ENCODE measurements at places on chromosomes 3 and 15. TPM values are rescaled to one million over a fixed set of nuclear protein-coding genes. Genes with fewer than 3 reads are reported as not detected.
A peak's percentile ranks its signal among the peaks of the same experiment; 100 is the strongest.

GRCh38 chr3:86388820-86389219 is 602.1 kb downstream of the VGLL3 start:
- H3K36me3 ChIP-seq = no peaks in the 10 kb centered on the region
- no peak for DNase-seq
- no peaks in the 10 kb centered on the region for H3K27me3 ChIP-seq

DNA sequence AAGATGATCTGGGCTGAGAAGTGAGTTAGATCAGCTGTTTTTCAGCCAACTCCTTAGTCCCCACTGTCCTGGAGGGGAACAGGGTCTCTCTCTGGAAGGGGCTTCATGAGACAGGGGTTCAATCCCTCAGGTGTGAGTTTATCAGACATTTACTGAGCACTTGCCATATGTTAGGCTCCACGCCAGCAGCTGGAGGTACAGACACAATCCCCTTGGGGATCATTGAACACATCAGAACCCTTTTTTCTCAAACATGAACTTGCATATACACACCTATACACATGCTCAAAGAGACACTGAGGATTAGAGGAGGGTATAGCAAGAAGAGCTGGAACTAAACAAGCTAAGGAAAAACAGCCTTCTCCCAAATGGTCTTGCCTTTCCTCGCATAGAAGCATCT is 5.5 kb upstream of the BMF start:
- H3K27ac ChIP-seq = no peak overlapping the region
- no peak overlapping the region for H3K4me3 ChIP-seq
- H3K36me3 ChIP-seq = no peaks in the 10 kb centered on the region
- DNase-seq = no peak
- no peaks in the 10 kb centered on the region for H3K27me3 ChIP-seq

DNA sequence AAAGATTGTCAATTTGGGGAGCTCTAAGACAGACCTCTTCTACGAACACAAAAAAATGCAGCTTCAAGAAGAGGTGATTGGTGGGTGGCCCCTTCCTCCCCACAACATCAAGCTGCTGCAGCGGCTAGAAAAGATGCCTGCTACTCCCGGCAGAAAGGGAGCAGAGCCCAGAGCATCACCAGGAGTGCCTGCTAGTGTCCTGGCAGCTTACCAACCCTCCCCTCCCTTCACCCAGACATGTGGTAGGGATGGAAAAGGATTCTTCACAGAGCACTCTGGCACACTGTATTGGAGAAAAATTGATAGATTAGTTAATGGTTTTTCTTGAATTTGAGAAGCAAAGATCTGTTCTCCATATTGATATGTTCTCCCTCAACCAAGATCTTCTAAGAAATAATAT is 10.8 kb downstream of the IP6K1 start:
- no peak overlapping the region for H3K27ac ChIP-seq
- H3K4me3 ChIP-seq = no peak overlapping the region
- no peaks in the 10 kb centered on the region for H3K4me1 ChIP-seq
- no peak for DNase-seq
- no peaks in the 10 kb centered on the region for H3K27me3 ChIP-seq

- H3K4me3 ChIP-seq = no peak overlapping the region
- no peaks in the 10 kb centered on the region for H3K27me3 ChIP-seq
- no peak overlapping the region for H3K27ac ChIP-seq
- no peaks in the 10 kb centered on the region for H3K36me3 ChIP-seq
- no peaks in the 10 kb centered on the region for H3K4me1 ChIP-seq
Observed at GRCh38 chr3:79167651-79168416, 600.0 kb downstream of the ROBO1 start.

SKIL gene
- polyA plus RNA-seq = 3.0 TPM

SERPINI2 gene
- 0.24 TPM for polyA plus RNA-seq

- H3K4me1 ChIP-seq = peaks cover 5% of the 10 kb centered on the region
- H3K36me3 ChIP-seq = no peaks in the 10 kb centered on the region
- no peak for DNase-seq
- peaks cover 2% of the 10 kb centered on the region for H3K27me3 ChIP-seq
- H3K4me3 ChIP-seq = no peak overlapping the region
- no peak overlapping the region for H3K27ac ChIP-seq
Observed at GRCh38 chr15:33107950-33108349, 86.6 kb downstream of the FMN1 start.

- no peaks in the 10 kb centered on the region for H3K27me3 ChIP-seq
- DNase-seq = no peak
- H3K36me3 ChIP-seq = no peaks in the 10 kb centered on the region
- H3K4me3 ChIP-seq = no peak overlapping the region
- no peaks in the 10 kb centered on the region for H3K4me1 ChIP-seq
Observed at GRCh38 chr3:5278666-5279065, 91.2 kb downstream of the EDEM1 start.

ACOX2 gene
- polyA plus RNA-seq = 2.4 TPM

- H3K36me3 ChIP-seq = no peaks in the 10 kb centered on the region
- H3K27me3 ChIP-seq = no peaks in the 10 kb centered on the region
- H3K4me1 ChIP-seq = no peaks in the 10 kb centered on the region
- H3K27ac ChIP-seq = no peak overlapping the region
- no peak overlapping the region for H3K4me3 ChIP-seq
Observed at GRCh38 chr3:171528102-171528501, 67.9 kb upstream of the TNIK start.

DNA sequence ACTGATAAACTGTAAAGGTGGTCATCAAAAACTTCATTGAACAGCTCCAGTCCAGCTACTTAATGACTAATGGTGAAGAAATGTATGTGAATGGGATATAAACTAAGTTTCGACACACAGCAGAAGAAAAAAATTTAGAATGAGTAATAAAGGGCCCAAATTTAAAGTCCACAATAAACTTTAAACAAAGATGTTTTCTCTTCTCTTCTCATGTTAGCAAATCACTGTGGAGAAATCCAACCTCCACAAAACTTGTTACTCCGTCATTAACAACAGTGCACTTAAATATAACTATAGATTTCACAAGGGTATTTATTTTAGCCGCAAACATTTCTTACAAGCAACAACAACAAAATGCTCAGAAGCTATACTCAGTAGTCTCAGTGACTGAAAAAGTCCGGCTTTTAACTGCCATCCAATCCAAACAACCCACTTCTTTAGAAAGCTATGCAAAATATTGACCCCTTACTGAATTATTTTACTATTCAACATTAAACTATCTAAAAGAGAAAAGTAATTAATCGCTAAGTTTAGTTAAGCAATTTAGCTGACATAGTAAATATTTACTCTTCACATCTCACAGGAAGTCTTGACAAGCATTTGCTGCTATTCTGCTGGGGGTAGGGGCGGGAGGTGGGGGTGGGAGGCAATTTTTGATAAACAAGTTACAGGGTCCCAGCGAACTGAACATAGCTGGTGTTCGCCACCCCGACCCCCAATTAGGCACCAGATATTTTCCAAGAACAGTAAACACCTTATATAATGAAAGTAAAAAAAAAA is 2.4 kb downstream of the IGF2BP2 start:
- no peaks in the 10 kb centered on the region for H3K27me3 ChIP-seq
- no peak overlapping the region for H3K27ac ChIP-seq
- peaks cover 5% of the 10 kb centered on the region for H3K4me1 ChIP-seq
- H3K4me3 ChIP-seq = peak overlapping the region; percentile 75

PPP2R3A gene
- polyA plus RNA-seq = 0.10 TPM

- H3K27ac ChIP-seq = no peak overlapping the region
- no peaks in the 10 kb centered on the region for H3K27me3 ChIP-seq
- no peak for DNase-seq
Observed at GRCh38 chr15:31145271-31145911, 43.9 kb upstream of the TRPM1 start.

DNA sequence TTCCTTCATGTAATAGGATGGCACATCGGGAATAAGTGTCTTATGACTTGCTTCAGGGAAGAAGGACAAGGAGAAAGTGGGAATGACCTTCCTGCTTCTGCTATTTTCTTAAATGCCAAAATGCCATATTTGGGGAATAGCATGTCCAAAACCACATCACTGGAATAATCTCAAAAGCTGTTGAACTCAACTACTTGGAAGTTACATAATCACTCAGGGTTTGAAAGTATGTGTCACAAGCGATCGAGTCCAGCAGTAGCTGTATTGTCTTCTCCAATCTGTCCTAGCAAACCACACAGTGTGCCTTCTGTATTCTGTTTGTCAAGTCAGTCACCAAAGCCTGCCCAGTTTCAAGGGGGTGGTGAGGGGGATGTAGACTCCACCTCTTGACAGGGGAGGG is 58.3 kb upstream of the GADL1 start:
- H3K27me3 ChIP-seq = no peaks in the 10 kb centered on the region
- H3K27ac ChIP-seq = no peak overlapping the region
- H3K4me1 ChIP-seq = peaks cover 14% of the 10 kb centered on the region
- H3K36me3 ChIP-seq = no peaks in the 10 kb centered on the region

- no peaks in the 10 kb centered on the region for H3K27me3 ChIP-seq
- no peak overlapping the region for H3K4me3 ChIP-seq
Observed at GRCh38 chr15:47607695-47608094, 109.6 kb upstream of the SEMA6D start.

- DNase-seq = no peak
- H3K36me3 ChIP-seq = no peaks in the 10 kb centered on the region
- no peak overlapping the region for H3K27ac ChIP-seq
- H3K4me3 ChIP-seq = no peak overlapping the region
- no peaks in the 10 kb centered on the region for H3K4me1 ChIP-seq
- H3K27me3 ChIP-seq = no peaks in the 10 kb centered on the region
Observed at GRCh38 chr15:66734961-66735908, 33.2 kb downstream of the SMAD6 start.

DNA sequence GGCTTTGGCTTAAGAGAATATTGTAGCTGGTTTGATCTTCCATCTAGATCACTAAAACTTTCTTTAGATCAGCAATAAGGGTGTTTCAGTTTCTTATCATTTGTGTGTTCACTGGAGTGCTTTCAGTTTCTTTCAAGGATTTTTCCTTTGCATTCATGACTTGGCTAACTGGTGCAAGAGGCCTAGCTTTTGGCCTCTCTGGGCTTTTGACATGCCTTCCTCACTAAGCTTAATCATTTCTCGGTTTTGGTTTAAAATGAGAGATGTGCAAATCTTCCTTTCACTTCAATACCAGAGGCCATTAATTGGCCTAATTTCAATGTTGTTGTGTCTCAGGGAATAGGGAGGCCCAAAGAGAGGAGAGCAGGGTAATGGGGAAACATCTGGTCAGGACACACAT is 30.3 kb upstream of the CCNB2 start:
- no peak for DNase-seq
- H3K36me3 ChIP-seq = peaks cover 95% of the 10 kb centered on the region
- H3K4me1 ChIP-seq = no peaks in the 10 kb centered on the region
- no peak overlapping the region for H3K4me3 ChIP-seq

- H3K27me3 ChIP-seq = peaks cover 3% of the 10 kb centered on the region
- no peaks in the 10 kb centered on the region for H3K36me3 ChIP-seq
- DNase-seq = no peak
Observed at GRCh38 chr3:10747341-10747740, 68.7 kb upstream of the SLC6A11 start.

DNA sequence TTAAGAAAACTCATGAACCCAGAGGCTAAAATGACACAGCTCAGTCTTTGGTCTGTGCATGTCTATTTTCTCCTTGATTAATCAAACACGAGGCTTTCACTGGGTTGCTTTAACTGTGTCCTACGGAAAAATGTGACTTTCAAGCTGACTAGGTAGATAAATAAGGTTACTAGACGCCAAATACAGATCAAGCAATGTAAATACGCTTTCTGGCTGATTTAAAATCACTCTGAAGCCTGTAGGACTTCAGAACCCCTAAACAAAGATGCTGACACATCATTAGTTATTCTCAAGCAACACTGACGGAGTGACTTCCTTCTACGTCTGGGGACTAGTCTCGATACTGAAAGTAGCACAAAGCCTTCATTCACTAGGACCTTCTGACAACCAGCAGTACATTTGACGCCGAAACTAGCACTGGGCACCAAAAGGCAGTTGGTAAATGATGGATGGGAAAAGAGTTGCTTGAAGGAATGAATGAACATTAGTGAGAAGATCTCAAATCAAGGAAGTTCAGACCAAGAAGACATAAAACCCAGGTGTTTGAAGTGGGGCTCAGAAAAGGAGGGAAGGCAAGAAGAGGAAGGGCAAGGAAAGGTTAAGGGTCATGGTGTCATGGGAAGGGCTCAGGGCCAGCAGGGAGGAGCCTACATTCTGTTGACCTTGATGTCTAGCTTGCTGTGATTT is 67.1 kb upstream of the CDV3 start:
- no peaks in the 10 kb centered on the region for H3K36me3 ChIP-seq
- no peaks in the 10 kb centered on the region for H3K27me3 ChIP-seq
- H3K4me3 ChIP-seq = peak overlapping the region; percentile 65
- peak; percentile 62 for DNase-seq
- peak overlapping the region; percentile 85 for H3K27ac ChIP-seq

EXD1 gene
- polyA plus RNA-seq = not detected

- H3K4me3 ChIP-seq = no peak overlapping the region
- H3K36me3 ChIP-seq = peaks cover 100% of the 10 kb centered on the region
- no peak for DNase-seq
- no peaks in the 10 kb centered on the region for H3K27me3 ChIP-seq
- H3K27ac ChIP-seq = no peak overlapping the region
Observed at GRCh38 chr15:101055411-101055810, 136.3 kb downstream of the LRRK1 start.

PODXL2 gene
- polyA plus RNA-seq = 0.43 TPM

NANOGP8 gene
- not detected for polyA plus RNA-seq

DNA sequence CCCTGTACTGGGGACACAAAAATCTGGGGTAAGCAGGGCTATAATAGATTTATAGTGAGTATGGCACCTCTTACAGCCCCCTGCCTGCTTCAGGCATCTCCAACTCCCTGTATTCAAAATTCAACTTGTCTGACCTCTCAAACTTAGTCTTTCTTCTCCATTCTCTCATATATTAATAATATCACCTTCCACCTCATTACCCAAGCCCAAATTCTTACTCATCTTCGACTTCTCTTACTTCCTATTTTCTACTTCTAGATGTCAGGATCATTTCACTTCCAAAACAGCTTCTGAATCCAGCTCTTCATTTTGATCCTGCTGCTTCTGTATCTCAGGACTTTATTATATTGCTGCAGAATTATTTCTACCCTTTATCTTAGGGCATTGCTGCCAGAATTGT is 290.7 kb downstream of the CHST2 start:
- H3K36me3 ChIP-seq = no peaks in the 10 kb centered on the region
- no peaks in the 10 kb centered on the region for H3K27me3 ChIP-seq
- H3K4me3 ChIP-seq = no peak overlapping the region
- H3K4me1 ChIP-seq = no peaks in the 10 kb centered on the region
- peak; percentile 18 for DNase-seq

CHL1 gene
- polyA plus RNA-seq = not detected

GRCh38 chr15:67066041-67066958 is 898 bp downstream of the SMAD3 start:
- peak overlapping the region; percentile 83 for H3K27ac ChIP-seq
- peaks cover 46% of the 10 kb centered on the region for H3K4me1 ChIP-seq
- peak overlapping the region; percentile 100 for H3K4me3 ChIP-seq
- no peak for DNase-seq
- H3K27me3 ChIP-seq = no peaks in the 10 kb centered on the region
- peaks cover 13% of the 10 kb centered on the region for H3K36me3 ChIP-seq

- no peaks in the 10 kb centered on the region for H3K36me3 ChIP-seq
- no peaks in the 10 kb centered on the region for H3K4me1 ChIP-seq
- DNase-seq = no peak
- H3K27ac ChIP-seq = no peak overlapping the region
- no peak overlapping the region for H3K4me3 ChIP-seq
Observed at GRCh38 chr15:91067036-91067435, 33.0 kb upstream of the SV2B start.

GRCh38 chr3:129992781-129993180 is 18.3 kb downstream of the TRH start:
- H3K27ac ChIP-seq = no peak overlapping the region
- no peaks in the 10 kb centered on the region for H3K4me1 ChIP-seq
- no peak overlapping the region for H3K4me3 ChIP-seq

Measured in CD14-positive monocyte (primary cell).